ENCODE measurements at places on chromosomes 6 and 20. TPM values are rescaled to one million over a fixed set of nuclear protein-coding genes. Genes with fewer than 3 reads are reported as not detected.

TMEM200A gene
- 3.6 TPM for total RNA-seq

TMEM74B gene
- total RNA-seq: 0.79 TPM

NHLRC1 gene
- total RNA-seq: 0.78 TPM

TFEB gene
- total RNA-seq: 18.2 TPM

TRIM31 gene
- total RNA-seq: not detected

RNF217 gene
- total RNA-seq: 1.3 TPM
